Smooth muscle cell of the umbilical artery (primary cell): ENCODE measurements at places on chromosomes 11 and 22. TPM values are rescaled to one million over a fixed set of nuclear protein-coding genes. Genes with fewer than 3 reads are reported as not detected.

The CRY2 gene
- 13.4 and 15.6 TPM in 2 replicates for total RNA-seq

The LUZP2 gene
- 1.1 and 8.0 TPM in 2 replicates for total RNA-seq

The MMP8 gene
- 1.4 and 1.5 TPM in 2 replicates for total RNA-seq

The TSG101 gene
- 53.4 and 61.9 TPM in 2 replicates for total RNA-seq

The FAT3 gene
- total RNA-seq: 1.2 and 2.0 TPM in 2 replicates

The MPZL2 gene
- total RNA-seq: 1.2 TPM in 1 of 2 replicates, not detected in the other

The IRAG1 gene
- total RNA-seq: 3.0 and 8.6 TPM in 2 replicates

The THY1 gene
- 429 and 713 TPM in 2 replicates for total RNA-seq

The ART5 gene
- not detected in 2 replicates for total RNA-seq

The BTBD18 gene
- not detected in 2 replicates for total RNA-seq

The SLCO2B1 gene
- total RNA-seq: 0.30 and 0.88 TPM in 2 replicates

The GNG3 gene
- not detected in 2 replicates for total RNA-seq

The ZP1 gene
- total RNA-seq: 0.60 and 6.8 TPM in 2 replicates

The SYT7 gene
- 0.59 and 11.1 TPM in 2 replicates for total RNA-seq

The MMP27 gene
- total RNA-seq: not detected in 2 replicates

The PANX2 gene
- total RNA-seq: 1.5 and 2.0 TPM in 2 replicates

The SERPING1 gene
- total RNA-seq: 4.5 and 7.9 TPM in 2 replicates

The ST14 gene
- total RNA-seq: not detected in 2 replicates

The GSTP1 gene
- total RNA-seq: 647 and 1,272 TPM in 2 replicates

The C1QTNF5 gene
- 9.3 and 18.4 TPM in 2 replicates for total RNA-seq

The OR2AT4 gene
- not detected in 2 replicates for total RNA-seq

The CAPN5 gene
- 10.1 and 27.5 TPM in 2 replicates for total RNA-seq

The OR52A1 gene
- not detected in 2 replicates for total RNA-seq

The UBQLN3 gene
- 0.14 TPM in 1 of 2 replicates, not detected in the other for total RNA-seq

The DDTL gene
- total RNA-seq: 0.59 and 0.60 TPM in 2 replicates

The WNT11 gene
- 0.30 and 0.37 TPM in 2 replicates for total RNA-seq

The POU2AF2 gene
- total RNA-seq: not detected in 2 replicates

The ESAM gene
- total RNA-seq: 0.30 and 0.37 TPM in 2 replicates

The MMP10 gene
- 1.3 and 2.1 TPM in 2 replicates for total RNA-seq

The ISX gene
- not detected in 2 replicates for total RNA-seq
